Kidney tubule cell (primary cell): ENCODE measurements at places on chromosomes 3 and 15.

DNA sequence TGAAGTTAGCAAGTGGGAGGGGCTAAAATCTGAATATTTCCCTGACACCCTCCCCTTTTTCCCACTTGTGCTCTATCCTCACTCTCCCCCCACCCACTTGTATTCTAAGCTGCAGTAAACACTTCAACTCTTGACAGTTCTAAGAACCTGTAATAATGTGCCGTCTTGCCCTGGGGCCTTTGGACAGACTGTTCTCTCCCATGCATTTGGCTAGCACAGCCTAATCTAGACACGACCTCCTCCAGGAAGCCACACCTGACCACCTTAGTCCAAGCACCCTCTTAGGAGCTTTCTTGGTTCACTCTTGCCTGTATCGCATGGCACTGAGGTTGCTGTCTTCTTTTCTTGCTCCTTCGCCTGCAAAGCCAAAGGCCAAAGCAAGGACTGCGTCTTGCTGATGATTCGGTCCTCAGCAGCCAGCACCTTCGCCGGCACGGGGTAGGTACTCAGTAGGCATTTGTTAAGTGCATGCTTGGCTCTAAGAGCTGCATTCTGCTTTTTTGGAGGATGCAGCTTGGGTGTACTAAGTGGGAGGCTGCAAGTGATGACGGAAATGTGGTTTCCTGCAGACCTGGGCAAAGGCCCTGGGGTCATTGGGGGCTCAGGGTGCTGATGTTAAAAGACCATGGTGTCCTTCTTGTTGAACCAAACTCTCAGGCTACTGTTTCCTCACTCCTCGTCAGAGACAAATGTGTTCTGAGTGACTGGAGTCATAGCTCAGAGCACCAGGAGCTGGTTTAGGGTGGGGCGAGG, 2.0 kb upstream of the ZNF710 start:
- DNase-seq, result no peak

DNA sequence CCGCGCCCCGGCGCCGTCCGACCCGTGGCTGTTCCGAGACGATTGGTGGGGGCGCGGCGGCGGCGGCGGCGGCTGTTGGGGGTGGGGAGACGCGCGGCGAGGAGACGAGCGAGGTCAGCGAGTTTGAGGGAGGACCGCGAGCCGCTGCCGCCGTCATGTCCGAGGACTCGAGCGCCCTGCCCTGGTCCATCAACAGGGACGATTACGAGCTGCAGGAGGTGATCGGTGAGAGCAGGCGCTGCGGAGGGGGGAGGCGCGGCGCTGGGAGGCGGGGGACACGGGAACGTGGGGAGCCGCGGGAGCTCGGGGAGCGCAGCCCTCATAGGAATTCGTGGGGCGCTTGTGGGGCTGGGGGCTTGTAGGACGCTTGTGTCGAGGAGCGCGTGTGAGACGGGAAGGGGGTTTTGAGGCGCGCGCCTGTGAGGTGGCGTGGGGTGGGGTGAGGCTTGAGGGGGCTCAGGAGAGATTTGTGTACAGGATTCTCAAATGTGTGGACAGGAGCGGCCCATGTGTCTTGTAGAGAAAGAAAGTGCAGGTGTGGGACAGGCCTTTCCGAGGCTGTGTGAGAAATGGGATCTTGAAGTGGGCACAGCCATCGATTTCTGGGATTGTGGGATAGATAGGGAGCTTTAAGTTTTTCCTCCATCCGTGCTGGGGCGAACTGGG, 518 bp downstream of the OXSR1 start:
- peak; percentile 25 for DNase-seq

DNA sequence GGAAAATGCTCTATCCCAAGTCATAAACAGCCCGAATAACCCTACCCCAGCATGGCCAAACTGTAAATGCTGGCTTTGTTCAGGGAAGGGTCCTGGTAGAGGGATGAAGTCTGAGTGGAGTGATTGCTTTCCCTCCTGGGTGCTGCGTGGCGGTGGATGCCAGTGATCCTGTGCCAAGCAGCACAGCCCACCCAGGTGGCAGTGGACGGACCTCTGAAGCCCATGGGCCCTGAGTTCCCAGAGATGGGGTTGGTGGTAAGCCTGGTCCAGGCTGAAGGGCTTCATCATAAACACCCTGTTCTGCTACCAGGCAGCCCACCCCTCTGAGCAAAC, 69.3 kb upstream of the ITGA11 start:
- DNase-seq, result no peak

GRCh38 chr3:165954171-165954570, 116.9 kb upstream of the BCHE start:
- DNase-seq, result no peak

DNA sequence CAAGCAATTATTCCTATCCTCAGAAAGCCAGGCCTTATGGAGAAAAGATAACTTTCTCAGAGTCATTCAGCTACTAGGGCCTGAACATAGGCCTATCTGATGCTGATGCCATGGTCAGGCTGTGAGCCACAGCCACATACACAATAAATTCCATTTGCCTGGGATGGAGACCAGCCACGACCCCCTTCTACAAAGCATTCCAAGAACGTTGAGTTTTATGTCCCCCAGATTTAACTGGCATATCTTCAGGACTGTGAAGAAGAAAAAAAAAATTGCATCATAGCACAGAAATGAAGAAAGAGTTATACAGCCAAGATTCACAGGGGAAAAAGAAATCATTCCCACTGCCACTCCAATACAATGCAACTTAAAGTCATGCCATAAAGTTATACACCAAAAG, 100.0 kb downstream of the THBS1 start:
- no peak for DNase-seq

DNA sequence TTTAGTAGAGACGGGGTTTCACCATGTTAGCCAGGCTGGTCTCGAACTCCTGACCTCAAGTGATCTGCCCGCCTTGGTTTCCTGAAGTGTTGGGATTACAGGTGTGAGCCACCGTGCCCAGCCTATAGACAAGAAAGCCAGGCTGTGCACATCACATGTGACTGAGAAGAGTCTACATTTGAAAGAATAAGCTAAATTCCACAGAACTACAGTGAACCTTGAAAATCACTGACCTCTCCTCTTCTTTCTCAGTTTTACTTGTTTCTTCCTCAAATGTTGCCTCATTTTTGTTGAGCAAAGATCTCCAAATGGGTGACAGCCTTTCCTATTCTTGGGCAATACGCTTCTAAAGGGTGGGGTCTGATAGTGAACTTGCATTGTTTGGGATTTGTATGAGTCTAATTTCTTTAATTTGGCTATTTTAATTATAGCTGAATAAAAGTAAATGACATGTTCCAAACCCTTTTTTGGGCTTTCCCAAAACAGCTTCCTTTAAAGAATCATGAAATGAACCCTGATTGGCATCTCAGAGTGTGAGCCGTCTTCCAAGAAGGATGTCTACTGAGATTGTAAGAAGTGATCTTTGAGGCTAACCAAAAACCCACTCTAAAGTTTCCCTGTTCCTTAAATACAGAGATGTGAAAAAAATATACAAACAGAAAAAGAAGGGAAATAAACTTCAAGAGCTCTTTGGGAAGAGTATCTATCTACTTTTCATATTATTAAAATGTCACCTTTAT, 21.6 kb upstream of the SPTBN5 start:
- DNase-seq, result no peak

DNA sequence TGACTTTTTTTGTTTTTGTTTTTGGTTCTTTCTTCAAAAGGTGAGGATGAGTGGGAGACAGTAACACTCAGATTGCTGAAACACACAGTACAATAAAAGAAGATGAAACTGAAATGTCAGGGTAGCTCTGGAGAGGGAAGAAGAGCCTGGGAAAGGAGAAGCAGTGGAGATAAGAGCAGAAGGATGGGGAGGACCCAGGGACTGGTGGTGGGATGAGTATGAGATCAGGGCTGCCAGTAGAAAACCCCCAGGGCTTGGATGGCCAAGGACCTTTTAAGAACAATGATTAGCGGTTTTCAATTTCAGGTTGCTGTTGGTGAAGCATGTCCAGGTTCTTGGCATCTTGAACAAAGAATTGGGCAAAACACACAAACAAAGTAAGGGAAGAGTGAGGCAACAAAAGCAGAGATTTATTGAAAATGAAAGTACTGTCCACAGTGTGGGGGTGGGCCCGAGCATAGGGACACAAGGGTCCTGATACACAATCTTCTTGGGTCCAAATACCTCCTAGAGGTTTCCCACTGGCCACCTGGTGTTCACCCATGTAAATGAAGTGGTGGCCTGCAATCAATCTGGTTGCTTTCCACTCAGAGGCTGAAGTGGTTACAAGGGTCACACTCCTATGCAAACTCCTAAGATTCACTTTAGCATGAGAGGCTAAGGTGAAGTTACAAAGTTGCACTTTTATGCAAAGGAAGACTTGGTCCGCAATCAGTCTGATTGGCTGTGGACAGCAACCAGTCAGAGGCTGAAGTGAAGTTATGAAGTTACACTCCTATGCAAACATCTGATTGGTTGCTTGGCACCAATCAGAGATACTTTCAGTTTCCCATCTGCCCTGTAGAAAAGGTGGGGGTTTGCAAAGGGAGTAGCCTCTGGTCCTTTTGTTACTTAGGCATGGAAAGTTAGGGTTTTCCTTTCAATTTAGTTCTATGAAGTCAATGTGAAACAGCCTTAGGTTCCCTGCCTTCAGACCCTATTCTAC, 26.1 kb upstream of the MFSD1 start:
- DNase-seq, result no peak

GRCh38 chr3:14322667-14323295, 79.6 kb upstream of the SLC6A6 start:
- DNase-seq, result no peak

GRCh38 chr3:14329116-14329830, 73.1 kb upstream of the SLC6A6 start:
- DNase-seq, result peak; percentile 88

DNA sequence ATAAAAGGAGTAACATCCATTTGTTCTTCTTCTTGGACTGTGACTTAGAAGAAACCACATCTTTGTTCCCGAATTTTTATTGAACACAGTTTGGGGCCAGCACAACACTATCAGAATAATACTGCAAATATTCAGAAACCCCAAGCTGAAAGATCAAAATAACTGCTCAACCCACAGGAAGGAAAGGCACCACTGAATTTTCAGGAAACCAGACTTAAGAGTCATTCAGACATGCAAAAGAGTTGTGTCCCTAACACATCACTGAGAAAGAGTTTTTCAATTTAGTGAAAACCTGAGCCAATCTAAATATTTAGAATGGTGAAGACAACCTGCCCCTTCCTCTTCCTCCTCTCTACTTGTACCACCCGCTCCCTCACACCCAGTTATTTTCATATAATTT, 295.0 kb upstream of the RORA start:
- no peak for DNase-seq

DNA sequence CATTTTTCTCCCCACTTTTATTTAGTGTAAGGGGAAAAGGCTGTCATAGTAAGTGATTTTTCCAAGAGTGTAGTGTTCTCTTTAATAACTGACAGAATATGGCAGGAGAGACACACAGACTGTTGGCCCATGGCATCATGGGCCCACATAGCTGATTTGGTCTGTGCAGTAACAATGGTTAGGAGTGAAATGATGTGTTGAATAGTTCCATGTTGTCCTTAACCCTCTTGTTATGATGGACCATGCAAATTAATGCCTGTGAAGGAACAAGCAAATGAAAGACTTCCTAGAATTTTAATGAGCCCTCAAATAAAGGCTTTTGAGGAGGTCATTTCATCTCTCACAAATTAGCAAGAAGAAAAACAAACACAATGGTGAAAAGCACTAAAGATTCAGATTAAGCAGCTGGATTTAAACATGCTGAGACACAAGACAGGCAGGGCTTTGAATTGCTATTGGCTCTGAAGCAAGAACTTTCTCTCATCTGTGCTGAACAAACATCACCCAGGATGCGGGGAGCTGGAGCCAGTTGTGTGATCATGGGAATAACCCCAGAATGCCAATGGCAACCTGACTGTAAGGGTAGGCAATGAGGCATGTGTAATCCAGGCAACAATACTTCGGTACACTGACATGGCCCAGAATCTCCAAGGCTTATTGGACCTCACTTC, 136.7 kb upstream of the VEPH1 start:
- no peak for DNase-seq

GRCh38 chr15:96366526-96366877, 36.0 kb downstream of the NR2F2 start:
- no peak for DNase-seq

- no peak for DNase-seq
These were observed 366.4 kb upstream of the AGTR1 start for GRCh38 chr3:148331081-148331846.

DNA sequence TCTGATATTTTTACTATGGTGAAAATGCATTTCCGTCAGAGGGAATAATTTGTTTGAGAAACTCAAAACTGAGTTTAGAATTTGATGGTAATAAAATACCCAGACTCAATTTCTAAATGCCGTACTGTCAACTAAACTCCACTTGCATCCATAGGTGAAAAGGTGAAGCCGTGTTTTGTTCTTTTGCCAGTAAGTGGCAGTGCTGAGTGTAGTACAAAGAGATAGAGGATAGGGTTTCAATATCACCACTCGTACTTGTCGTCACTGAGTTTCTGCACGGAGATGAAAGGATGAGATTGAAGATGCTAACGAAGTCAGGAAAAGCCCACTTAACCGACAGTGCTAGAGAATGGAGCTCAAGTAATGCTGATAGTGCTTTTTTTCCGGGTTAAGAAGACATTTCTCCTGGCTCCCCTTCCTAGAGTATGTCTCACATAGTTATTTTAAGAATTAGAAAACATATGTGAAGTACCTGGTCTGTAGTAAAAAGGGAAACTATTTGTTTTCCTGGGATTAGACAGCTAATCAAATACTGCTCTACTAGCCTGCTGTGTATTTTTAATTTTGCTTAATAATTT, 345.1 kb downstream of the IL5RA start:
- peak; percentile 34 for DNase-seq

DNA sequence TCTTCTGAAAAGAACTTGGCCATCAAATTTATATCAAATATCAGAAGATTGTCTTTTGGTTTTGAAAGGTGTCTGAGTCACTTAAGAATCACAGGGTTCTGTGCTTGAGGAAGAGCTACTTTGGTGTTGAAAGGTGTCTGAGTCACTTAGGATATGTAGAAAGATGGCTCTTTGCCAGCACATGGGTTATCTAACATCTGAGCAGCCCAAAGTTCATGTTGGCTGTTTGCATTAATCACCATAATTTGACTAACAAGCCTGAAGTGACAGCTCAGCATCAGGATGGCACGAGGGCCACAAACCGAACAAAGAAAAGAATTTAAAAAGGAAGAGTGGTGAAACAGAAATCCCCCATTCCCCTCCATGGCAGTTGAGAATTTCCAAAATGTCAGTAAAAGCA, 190.5 kb upstream of the CMC1 start:
- DNase-seq, result peak; percentile 87

GRCh38 chr3:172904711-172905373, 154.3 kb downstream of the ECT2 start:
- DNase-seq, result peak; percentile 3

DNA sequence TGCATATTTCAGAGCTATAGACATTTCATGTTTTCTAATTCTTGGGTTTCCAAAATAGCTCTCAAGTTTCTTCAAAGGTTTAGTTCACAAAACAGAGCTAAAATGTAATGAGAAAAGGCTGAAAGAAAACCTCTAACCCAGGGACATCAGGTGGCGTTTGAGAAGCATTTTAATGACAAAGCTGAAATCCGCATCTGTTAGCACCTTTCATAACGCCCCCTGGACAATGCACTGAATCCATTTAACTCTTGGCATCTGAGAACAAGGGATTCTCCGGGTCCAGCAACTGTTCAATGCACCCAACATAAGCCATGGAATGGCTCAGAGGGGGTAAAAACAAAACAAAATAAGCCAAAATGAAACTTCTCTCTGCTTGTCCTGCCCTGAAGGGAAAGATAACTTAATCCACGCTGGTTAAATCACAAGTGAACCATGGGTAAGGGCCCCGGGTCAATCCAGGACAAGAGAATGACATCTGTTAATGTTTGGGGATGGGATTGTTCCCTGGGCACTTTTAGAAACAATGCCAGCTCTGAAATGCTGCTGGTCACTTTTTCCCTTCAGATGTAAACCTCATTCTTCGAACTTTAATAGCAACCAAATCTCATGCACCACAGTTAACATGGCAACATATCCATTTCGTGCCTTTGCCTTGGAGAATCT, 466.2 kb upstream of the ADAMTS9 start:
- DNase-seq, result no peak
